ENCODE measurements at places on chromosomes 13 and 19.
A peak's percentile ranks its signal among the peaks of the same experiment; 100 is the strongest.

GRCh38 chr19:39659791-39660190 is 4.1 kb downstream of the LGALS16 start:
- DNase-seq: no peak

- no peak for DNase-seq
Observed at GRCh38 chr13:111262281-111262680, 58.2 kb upstream of the TEX29 start.

DNA sequence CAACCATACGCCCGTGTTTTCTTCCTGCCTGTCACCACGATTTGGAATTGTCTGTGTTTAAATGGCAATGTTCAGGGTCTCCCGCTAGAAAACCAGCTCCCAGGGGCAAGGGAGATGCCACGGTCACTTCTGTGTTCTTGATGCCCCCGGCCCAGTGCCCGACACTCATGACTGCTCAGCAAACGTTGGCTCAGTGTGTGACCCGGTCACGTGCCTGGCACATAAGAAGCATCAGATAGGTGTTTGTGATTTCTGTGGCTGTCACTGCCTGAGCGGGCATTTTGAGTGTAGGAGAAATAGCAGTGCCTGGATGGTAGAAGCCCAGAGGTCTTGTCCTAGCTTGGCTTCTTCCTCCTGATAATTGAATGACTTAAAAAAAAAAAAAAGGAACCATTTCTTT is 15.5 kb downstream of the HDGFL2 start:
- no peak for DNase-seq

DNA sequence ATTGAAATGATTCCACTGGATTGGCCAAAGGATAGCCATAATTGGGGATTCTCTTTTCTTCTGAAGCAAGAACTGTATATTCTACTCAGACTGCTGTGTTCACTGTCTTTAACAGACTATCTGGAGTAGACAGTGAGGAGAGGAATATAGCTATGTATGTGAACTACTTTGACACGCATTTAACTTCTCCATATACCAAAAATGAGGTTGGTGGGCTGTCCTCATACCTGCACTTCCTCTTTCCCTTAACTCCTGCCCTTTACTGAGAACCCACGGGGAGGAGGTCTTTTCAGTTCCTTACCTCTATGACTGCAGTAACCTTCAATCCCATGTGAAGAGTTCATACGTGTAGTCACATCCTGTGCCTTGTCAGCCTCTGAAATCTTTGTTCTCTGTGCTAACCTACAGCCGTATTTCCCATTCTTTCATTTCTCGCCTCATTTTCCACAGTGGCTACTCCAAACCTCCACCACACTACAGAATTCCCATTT is 305.8 kb downstream of the MTUS2 start:
- DNase-seq: no peak

GRCh38 chr19:5238700-5239099 is 101.9 kb downstream of the PTPRS start:
- no peak for DNase-seq

- DNase-seq: peak; percentile 55
Observed at GRCh38 chr13:39452417-39452816, 150.6 kb downstream of the LHFPL6 start.

GRCh38 chr19:43524922-43525835 is 1.8 kb downstream of the ETHE1 start:
- DNase-seq: peak; percentile 51

DNA sequence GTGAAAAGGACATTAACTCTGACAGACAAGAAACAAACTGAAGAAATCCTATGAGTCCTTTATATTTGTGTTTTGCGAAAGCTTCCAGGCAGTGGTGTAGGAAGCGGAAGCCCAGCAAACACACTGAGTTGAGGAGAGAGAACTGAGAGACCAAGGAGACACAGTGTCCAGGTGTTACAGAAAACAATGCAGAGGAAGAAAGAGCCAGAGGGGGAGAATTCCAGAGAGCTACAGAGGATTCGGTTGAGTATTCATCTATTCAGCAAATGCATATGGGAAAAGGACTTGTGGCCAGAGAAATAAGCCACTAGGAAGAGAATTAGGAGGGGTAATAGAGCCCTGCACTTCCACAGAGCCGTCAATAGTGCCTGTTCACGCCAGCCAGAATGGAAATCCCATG is 183.5 kb downstream of the LIG4 start:
- DNase-seq: no peak

DNA sequence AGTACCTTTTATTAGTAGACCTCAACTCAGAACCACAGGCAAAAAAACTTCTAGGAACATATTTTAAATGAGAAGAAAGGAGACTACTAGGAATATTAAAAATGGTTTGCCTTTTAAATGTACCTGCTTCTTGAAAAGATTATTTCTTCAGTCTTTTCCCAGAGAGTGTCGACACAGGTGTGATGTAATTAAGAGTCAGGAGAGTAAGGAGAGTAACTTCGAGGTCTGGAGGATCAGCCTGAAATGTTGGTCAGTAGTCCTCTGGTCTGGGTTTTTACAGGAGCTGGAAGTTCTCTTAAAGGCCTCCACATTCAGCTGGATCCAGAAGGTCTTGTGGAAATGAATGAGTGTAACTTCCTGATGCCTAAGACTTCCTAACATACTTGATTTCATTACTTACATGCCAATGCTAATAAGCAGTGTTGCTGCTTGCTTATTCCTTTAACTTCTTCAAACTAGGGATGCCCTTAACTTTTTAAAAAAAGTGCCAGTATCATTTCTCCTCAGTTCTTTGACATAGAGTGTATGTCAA is at the start of gene KCTD4:
Gene KCTD4 (minus strand): TSS at position 345 of the 532 bp plus-strand sequence. CDS start 6,478 bp downstream, outside the sequence.
- no peak for DNase-seq

GRCh38 chr19:53132141-53132991 is at the start of gene ZNF415:
ZNF415 (minus strand) TSS chr19:53132910; CDS start chr19:53122676, 10,234 bp downstream.
- peak; percentile 94 for DNase-seq

DNA sequence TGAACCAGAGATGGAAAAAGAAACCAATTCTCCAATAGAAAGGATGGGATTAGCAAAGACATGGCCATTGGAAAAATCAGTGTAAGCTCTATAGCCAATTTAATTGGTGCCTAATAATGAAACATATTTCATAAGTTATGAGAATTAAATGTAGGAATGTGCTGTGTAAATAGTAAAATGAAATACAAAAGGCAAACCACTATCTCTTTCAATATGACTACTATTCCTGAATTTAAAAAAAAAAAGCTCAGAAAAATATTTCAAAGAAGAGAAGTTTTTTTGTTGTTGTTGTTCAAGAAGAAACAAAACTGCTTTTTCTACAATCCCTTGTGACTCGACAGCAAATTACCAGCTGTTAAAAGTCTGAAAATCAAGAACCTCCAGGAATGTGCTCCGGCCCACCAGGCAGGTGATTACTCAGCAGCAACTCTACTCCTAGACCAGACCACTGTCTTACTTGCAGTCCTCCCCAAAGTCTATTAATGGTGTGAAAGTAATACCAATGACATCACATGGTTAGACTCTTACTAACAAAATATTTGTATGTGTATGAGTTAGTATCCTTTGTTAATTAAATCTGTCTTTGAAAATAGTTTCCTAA is 362.4 kb downstream of the KCTD12 start:
- no peak for DNase-seq

GRCh38 chr13:50390503-50391248 is 375.4 kb downstream of the KCNRG start:
- no peak for DNase-seq

DNA sequence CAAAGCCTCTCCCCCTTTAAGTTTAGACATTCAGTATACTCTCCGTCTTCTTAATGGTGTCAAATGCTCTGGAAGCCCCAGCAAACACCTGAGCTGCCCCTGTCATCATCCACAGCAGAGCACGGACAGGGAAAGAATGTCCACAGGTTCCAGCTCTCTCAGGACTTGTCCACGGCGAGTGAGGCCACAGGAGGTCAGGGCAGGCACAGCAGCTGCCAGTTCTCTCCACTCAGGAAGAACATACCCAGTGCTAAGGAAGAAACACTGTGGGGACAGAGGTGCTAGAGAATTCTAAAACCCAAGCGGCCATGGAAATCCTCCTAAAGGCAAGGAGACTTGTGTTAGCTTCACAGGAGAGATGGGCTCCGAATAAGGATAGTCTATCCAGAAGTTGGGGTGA is 132.0 kb upstream of the SERP2 start:
- no peak for DNase-seq

GRCh38 chr19:45693106-45693788 is 781 bp downstream of the QPCTL start:
- peak; percentile 76 for DNase-seq

DNA sequence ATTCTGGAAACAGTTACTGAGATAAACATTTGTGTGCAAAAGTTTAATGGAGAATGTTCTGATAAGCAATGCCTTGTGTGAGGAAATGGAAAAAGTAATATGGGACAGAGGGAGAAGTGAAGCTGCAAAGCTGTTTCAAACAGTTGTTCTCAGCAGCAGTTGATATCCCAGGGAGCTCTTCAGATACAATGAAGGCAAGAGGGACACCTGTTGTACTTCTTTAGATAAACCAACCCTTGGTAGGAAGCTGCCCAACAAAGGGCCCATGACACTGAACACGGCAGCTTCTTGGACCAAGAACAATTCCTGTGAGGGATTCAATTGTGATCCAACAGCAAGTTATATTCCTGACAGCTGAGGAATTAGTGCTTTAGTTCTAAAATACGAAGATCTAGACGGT is 894.3 kb upstream of the PCDH20 start:
- no peak for DNase-seq

GRCh38 chr13:41565216-41565615 is 107.9 kb downstream of the RGCC start:
- DNase-seq: peak; percentile 87

- no peak for DNase-seq
Observed at GRCh38 chr19:5677580-5677979, 2.7 kb downstream of the MICOS13 start.

- no peak for DNase-seq
Observed at GRCh38 chr13:32905063-32905863, 111.0 kb upstream of the KL start.

GRCh38 chr13:77422724-77423123 is 95.8 kb upstream of the MYCBP2 start:
- peak; percentile 5 for DNase-seq

GRCh38 chr19:46225558-46226004 is 4.0 kb upstream of the IGFL1 start:
- DNase-seq: peak; percentile 30

GRCh38 chr13:73704587-73704986 is 429.6 kb downstream of the KLF12 start:
- DNase-seq: no peak

DNA sequence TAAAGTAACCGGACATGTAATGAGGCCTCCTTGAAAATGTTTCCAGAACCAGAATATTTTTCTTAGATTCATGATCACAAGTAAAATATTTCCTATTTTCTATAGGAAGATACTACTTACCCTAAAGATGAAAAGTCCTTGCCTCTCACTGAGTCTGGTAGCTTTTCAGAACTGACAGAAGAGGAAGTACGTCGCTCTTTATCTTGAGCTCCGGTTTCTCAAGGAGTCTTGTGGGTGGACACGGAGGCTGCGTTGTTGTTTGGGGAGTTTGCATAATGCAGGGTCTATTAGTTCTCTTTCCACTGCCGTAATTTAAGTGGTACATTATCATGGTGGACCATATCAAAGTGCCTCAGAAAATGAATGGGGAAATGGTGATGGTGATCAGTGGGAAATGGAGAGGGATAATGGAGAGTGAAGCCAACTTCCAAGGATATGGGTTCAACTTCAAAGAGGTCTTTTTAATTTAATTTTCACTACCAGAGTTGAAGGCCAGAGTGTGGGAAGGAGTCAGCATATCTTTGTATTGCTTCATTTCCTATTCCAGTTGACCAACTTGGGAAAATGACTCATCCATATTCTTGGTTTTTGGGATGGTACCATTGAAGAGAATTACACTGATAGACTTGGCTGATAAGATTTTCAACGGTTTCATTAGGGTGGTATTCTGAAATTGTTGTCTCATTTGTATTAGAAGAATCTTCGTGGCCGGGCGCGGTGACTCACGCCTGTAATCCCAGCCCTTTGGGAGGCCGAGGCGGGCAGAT is 23.4 kb downstream of the MBD3L2B start:
- no peak for DNase-seq

DNA sequence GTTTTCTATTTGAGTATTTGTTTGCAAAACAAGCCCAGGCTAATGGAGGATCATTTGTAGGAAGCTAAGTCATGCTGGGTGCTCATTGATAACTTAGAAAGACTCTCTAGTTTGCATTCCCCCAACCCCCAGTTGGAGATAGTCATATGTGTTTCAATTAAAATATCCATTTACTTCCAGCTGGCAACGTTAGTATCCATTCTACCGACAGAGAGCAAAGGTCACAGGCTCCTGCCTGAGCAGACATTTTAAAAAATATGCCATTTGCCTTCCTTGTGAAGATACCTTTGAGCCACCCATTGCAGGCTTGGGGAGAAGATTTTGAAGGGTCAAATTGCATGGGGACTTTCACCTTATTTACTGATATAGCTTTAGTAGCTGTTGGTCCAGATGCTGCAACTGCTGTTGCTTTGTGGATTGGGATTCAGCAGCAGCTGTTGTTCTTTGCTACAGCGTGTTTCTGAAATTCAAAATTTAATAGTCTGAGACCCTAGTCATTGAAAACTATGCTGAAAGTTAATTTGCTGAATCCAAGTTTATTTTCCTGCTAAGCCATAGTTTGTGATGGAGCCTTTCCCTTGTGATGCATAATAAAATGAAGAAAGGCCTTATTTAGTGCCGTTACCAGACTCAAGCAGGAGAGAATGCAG is 335.1 kb downstream of the GPC6 start:
- DNase-seq: peak; percentile 13

GRCh38 chr19:51564791-51565190 is 6.3 kb upstream of the ZNF175 start:
- no peak for DNase-seq

- no peak for DNase-seq
Observed at GRCh38 chr19:14370169-14370939, 10.9 kb upstream of the ADGRE5 start.

GRCh38 chr19:10521461-10522171 is 4.4 kb upstream of the S1PR5 start:
- DNase-seq: no peak

DNA sequence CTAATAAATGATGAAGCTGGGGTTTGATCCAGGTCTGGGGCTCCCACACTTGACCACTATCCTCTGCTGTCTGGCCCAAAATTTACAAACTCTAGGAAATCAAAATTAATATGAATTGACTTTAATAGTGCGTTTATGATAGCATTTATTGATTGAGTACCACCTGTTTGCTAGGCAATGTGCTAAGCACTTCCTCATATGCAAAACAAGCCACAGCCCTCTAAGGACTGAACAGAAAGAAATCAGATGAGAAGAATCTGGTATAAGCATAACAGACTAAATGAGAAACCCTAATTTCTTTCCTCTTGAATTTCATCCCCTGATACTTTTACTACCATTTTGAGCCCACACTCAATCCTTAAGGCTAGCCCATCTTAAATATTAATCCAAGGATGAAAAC is 6.6 kb upstream of the MLNR start:
- DNase-seq: no peak

DNA sequence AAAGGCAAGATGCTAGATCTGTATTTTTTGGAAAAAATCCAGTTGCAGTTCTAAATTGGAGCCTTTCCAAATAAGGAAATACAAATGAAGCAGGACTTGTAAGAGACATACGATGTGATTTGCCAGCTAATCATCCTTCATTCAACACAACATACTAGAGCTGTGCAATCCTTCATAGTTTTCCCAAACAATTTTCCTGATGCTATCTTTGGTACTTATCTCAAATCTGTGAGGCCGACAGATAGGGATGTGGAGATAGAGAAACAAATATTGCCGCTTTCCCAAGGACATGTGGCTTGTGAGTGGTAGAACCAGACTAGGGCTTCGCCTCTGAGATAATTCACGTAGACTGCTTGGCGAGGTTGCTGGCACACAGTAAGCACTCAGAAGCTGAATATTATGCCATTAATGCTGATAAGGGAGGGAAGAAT is 176.6 kb downstream of the LMO7 start:
- DNase-seq: peak; percentile 84
